Eye (tissue), 1 donor: ENCODE measurements at places on chromosomes 5 and 9.

DNA sequence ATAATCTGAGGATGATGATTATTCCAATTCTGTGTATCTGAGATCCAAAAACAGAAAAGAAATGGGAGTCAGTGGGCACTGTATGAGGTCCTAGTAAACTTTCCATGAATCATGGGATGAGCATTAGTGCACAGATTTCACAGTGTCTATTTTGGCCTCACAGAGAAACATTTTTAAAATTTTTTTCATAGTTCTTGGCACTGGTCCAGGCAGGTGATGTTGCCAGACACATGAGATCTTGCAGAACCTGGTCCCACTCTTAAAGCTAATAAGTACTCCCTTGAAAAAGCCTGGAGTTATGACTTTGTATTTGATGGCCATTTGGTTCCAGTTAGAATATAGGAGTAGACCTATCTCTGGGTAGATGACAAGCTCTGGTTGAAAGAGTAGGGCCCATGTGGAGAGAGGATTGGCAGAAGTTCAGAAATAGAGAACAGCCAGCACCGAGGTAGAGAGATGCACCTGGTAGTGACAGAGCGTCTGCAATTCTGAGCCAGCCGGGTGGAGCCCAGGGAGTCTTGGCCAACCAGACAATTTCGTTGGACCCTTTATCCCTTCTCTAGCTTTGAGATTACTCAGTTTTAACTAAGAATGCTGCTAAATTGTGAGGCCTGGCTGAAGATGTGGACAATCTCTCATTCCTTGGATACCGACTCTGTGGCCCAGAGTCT is 6.3 kb upstream of the TNFSF15 start:
- peak; percentile 33 for DNase-seq

GRCh38 chr9:4904322-4905134 is 80.5 kb upstream of the JAK2 start:
- DNase-seq = no peak

GRCh38 chr9:134326724-134327601 is 708 bp downstream of the RXRA start:
- no peak for DNase-seq

- DNase-seq = peak; percentile 71
Measured at GRCh38 chr5:18281947-18282581, 647.8 kb downstream of the TAF11L14 start.

DNA sequence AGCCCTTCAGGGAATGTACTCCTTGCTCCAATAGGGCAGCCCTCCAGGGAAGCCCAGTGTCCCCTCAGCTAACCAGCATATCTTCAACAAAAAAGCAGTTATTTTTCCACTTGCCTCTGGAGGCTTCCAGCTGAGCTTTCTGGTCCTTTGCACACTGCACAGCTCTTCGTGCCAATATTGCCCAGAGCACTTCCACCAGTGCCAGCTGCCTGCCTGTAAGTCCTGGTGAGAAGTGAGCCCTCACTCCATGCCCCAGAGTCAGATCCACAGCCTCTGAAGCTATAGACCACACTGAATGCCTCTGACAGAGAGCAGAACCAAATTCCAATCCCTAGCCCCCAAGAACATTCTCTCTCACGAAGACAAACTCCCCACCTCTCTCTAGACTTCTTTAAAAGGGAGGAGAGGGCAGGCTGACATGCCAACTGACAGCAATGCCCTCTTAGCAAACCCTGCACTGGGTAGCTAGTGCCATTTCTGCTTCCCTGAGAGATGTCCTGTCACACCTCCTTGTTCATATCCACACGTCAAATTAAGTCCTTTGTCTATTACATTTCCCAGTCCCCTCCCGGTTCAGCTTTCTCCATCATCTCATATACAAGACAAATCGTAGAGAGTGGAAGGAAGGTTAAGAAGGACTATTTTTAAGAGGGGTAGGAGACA is 12.7 kb upstream of the HEXB start:
- no peak for DNase-seq

DNA sequence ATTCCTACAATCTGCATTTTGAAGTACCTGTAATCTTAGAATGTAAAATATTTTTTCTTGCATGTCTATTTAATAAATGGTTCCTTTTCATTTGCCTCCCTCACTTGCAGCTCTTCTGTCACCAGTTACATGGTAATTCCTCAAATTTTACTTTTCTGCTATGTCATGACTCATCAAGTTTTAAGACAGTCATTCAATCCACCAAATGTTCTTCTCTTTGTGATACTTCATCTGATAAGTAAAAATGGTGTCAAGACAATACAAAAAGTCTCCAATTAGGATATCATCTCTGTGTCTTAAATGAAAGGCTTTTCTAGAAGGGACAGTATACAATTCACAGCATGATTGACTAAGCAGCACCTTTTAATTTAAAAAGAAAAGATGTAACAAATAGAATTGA is 104.9 kb upstream of the FTMT start:
- DNase-seq = no peak

GRCh38 chr9:123102375-123103113 is 69.1 kb downstream of the GPR21 start:
- DNase-seq = peak; percentile 29

DNA sequence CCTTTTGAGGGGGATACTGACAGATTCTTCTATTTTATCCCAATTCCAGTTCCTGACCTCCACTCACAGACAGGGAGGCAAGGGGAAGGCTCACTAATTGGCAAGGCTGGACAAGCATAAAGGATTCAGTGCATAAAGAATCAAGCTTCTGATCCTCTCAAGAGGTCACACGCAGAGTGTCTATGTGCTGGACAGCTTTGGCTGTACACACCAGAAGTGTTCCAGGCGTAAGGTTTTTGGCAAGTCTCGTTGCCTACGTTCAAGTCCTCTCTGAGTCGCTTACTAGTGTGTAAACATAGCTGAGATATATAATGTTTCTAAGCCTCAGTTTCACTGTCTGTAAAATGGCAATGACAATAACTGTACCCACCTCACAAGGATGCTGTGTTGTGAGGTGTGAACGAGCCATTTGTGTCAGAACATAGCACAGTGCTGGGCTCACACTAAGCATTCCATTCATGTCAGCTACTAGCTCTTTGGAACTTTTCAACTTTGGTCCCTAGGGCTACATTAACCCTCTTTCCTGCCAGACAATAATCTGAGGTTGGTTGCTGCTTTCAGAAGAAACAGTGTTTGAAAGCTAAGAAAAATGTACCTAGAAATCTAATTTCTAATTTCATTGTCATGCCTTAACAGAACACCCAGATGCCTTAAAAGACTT is 52.1 kb downstream of the PALM2AKAP2 start:
- DNase-seq = peak; percentile 8

DNA sequence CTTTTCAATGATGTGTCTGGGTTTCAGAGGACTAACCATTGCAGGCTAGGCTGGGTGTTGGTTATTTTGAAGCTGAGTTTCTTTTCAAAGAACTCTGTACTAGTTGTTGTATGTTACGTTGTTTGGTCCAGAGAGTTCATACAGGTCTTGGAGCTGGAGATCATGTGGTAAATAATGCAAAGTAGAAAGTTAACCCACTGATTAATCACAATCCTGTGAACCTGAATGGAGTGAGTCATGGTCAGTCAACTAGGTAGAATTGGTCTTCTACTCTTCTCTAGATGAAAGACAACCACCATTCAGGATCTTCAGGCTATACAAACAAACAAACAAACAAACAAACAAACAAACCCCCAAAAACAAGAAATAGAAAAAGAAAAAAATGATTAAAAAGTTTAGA is 388.9 kb upstream of the ACTBL2 start:
- no peak for DNase-seq

- peak; percentile 49 for DNase-seq
Measured at GRCh38 chr9:536597-537511, 304.6 kb upstream of the DMRT1 start.

- peak; percentile 73 for DNase-seq
Measured at GRCh38 chr9:93154293-93154903, 20.3 kb upstream of the NINJ1 start.

- no peak for DNase-seq
Measured at GRCh38 chr5:38724301-38725030, 121.3 kb upstream of the OSMR start.

- peak; percentile 86 for DNase-seq
Measured at GRCh38 chr9:108142504-108143201, 653.1 kb upstream of the KLF4 start.

GRCh38 chr5:166063261-166063660 is 2228.2 kb upstream of the WWC1 start:
- DNase-seq = no peak

DNA sequence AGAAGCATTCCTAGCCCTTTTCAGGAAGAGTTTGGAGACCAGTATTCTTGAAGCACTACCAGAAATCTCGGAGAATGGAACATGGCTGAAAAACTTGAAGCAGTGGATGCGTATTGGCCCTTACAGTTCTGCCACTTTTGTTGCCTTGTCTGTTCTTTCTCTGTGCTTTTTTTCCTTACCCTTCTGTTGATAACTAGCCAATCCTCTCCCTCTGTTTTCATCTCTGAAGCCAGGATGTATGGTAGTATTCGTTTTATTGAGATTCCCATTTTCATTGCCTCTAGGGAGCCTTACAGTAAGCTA is 564 bp upstream of the CCNH start:
- DNase-seq = no peak

- peak; percentile 23 for DNase-seq
Measured at GRCh38 chr9:3006851-3007250, 163.0 kb upstream of the PUM3 start.

DNA sequence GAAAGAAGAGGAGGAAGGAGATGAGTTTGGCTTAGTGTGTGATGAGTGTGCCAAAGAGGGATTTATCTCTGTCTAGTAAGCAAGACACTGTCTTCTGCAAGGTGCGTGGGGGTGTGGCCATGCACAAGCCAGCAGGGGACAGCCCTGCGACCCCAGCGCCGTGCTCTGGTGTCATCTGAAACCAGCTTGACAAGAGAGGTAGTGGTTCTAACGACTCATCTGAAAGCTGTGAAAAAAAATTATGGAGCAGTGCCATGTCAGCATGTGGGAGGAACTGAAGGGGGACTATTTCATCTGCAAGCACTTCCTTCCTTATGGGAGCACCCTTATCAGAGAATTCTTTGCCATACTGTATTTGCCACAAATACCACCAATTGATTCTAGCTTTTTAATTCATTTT is 398.6 kb downstream of the PSAT1 start:
- DNase-seq = no peak

DNA sequence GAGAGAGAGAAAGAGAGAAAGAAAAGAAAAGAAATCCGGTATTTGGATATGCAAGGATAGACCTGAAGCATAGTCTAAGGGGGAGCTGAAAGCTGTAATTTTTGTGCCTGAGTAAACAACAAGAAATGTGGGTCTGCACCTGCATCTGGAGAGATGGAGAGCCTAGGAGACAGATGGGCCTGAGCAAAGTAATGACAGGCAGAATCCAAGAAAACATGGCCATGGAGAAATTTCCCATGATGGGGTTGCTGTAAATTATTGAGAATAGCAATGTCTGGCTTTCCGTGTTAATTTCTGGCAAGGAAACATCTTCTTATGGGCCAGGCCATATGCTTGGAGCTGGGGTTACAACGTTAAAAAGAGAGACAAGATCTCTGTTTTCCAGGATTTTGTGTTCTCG is 40.2 kb downstream of the YIPF5 start:
- no peak for DNase-seq

- DNase-seq = no peak
Measured at GRCh38 chr9:297104-297972, 82.7 kb downstream of the DOCK8 start.

GRCh38 chr5:31680528-31680927 is 41.6 kb downstream of the PDZD2 start:
- no peak for DNase-seq

GRCh38 chr9:132447346-132447745 is 37.3 kb downstream of the CFAP77 start:
- DNase-seq = peak; percentile 38

- no peak for DNase-seq
Measured at GRCh38 chr9:132597073-132597775, 14.8 kb downstream of the BARHL1 start.

DNA sequence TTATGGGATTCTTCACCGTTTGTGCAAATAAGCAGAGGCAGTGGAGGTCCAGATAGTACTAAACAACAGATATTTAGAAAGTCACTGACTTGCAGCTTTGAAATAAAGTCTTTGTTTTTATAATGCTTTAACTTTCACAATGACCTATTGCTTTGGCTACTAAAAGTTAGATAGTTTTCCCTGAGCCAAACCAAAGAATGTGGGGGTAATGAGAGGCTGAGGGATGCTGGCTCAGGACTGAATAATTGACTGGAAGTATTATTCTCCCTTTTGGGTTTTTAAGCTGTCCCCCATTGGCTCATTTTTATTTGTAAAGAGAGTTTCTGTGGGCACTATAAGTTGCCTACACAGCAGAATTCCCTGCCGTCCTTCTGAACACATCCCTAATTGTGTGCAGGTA is 99.2 kb upstream of the ACTBL2 start:
- no peak for DNase-seq

- DNase-seq = no peak
Measured at GRCh38 chr9:138122201-138122600, 244.6 kb downstream of the CACNA1B start.

DNA sequence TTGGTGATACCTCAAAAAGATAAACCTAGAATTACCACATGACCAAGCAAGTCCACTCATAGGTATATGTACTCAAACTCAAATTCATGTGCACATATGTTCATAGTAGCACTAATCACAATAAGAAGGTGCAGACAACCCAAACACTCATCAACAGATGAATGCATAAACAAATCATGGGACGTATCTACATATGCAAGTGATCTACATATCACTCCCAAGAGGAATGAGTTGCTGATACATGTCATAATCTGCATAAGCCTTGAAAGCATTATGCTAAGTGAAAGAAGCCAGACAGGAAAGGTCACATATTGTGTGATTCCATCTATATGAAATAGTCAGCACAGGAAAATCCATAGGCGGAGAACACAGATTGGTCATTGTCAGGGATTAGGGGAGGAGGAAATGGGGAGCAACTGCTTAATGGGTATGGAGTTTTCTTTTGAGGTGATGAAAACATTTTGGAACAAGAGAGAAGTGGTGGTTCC is 10.6 kb upstream of the GPX8 start:
- no peak for DNase-seq

DNA sequence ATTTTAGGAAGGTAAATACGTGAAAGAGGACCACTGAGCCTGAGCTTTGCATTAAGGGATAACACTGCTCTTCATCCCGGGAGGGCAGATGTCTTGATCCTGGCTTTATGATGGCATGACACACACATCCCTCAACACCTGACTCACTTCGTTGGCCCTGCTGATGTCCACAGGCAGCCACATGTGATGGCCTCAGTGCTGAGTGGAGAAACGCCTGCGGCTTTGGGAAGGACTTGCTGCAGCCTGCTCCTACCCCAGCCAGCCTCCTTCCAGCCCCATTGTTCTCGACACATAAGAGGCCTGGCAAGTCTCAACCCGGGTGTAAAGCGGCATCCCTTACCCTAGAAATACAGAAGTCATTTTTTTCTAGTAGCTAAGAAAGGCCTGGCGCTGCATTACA is 169.0 kb downstream of the SYK start:
- no peak for DNase-seq

DNA sequence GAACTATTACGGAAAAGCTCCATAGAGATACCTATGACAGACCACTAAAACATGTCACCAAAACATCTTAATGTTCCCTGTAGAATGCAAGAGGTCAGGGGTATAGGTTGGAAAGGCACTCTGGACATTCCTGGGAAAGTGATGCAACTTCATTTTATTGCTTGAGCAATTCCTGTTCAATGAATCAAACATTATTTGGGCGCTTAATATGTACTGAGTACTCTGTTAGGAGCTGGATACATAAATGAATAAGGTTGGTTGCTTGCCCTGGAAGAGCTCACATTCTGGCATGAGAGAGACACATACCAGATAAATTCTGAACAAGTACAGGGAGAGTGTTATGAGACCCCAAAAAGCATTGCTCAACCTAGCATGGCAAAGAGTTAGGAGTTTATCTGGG is 408.9 kb upstream of the DMAC1 start:
- no peak for DNase-seq

- no peak for DNase-seq
Measured at GRCh38 chr5:181036816-181037364, 3.2 kb upstream of the BTNL9 start.
